ENCODE measurements at places on chromosomes 11 and 22.

- no peak for DNase-seq
These were observed 11.6 kb downstream of the OPCML start for GRCh38 chr11:133520707-133521106.

DNA sequence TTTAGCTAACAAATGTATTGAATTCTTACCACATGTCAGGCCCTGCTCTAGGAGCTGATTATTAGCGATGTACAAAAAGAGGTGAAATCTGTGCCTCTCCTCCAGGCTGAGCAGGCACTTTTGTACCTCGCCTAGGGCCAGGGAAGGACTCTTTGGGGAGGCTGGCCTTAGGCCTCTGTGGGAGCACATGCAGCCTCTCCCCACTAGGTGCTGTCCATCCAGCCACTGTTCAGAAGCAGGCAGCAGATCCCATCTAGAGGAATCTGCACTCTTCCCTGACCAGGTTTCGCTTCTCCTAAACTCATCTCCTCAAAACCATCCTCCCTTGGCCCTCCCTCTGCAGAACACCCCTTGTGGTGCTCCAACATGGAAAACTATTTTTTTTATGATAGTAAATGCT, 51.9 kb upstream of the WT1 start:
- DNase-seq, result no peak

GRCh38 chr11:84549217-84549616, 1077.9 kb downstream of the DLG2 start:
- DNase-seq, result no peak

DNA sequence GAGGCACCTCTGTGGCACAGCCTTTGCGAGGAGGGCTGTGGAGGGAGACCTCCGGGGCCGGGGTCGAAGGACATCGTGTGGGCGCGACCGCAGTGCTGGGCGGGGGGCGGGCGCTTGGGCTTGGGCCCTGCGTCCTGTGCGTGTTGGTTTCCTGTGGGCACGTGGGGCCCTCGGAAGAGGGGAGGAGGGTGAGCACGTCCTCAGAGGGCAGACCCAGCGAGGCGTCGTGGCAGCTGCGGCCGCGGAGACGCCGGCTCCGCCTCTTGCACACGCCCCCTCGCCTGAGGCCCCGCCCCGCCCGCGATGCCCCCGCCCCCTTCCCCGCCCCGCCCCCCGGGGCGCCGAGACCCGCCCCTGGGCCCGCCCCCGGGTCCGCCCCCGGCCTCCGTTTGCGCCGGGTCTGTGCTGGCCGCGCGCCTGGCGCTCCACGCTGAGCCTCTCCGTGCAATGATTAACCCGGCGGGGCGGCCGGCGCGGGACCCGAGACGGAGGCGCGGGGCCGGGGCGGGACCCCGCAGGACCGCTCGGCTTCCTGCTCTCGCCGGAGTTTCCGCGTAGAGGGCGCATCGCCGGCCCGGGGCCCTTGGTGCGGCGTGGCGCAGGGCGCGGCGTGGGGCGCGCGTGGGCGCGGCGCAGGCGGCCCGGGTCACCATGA, at the start of gene PRR5:
Gene PRR5, plus strand, starts transcription at position 381 of the 655 bp plus-strand sequence. Its CDS starts 271 bp downstream, at position 652.
- DNase-seq, result peak; percentile 82

DNA sequence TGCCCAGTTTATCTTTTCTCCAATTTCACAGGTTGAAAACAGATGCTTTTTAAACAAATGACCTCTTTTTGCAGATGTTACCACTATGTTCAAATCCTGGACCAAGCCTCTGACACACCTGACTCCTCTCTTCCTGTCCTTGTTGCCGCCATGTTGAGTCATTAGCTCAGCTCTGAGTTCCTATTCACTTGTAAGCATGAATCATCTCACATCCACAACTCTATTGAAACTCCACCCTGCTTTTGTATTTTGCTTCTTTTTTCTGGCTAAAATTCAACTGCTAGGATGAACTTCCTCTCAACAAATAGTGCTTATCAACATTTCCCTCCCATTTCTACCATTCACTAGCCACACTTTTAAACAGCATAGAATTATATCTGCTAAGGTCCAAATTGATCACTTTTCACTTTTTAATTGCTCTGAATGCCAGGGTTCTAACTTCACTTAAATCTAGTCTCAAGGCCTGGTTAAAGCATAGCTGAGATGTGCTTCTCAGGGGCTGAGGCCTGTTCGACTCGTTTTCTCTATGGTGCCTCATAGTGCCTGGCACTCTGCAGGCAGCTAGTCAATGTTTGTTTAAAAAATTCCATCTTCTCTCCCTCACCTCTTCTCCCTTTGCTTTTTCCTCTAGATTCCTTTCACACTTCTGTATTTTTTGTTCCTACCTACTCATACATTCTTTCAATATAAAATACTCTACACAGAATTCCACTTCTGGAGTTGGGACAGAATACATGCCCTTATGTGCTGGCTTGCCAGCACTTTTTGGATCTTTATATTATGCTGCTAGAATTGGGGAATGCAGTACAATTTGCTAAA, 3.9 kb downstream of the JOSD1 start:
- DNase-seq, result no peak

DNA sequence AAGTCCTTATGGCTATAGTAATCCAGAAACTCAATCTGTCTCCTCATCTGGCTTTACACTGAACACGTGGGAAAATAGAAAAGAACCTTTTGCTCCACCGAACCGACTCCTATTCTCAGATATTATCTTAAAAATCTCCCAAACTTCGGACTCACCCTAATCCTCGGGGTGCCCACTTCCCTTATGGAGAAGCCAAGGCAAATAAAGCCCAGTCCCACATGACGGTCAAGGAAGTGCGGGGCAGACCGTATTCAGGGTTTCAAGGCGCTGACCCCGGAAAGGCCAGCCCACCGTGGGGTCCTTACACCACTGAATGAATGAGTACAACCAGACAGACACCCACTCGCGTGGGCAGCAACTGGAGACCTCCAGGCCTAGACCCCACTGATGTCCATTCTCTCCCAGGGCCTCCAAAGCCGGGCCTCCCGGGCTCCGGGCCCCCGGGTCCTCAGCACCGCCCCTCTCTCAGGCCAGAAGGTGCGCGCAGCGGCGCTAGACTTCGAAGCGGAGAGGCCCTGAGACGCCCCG, 489 bp downstream of the NUP98 start:
- DNase-seq, result no peak

DNA sequence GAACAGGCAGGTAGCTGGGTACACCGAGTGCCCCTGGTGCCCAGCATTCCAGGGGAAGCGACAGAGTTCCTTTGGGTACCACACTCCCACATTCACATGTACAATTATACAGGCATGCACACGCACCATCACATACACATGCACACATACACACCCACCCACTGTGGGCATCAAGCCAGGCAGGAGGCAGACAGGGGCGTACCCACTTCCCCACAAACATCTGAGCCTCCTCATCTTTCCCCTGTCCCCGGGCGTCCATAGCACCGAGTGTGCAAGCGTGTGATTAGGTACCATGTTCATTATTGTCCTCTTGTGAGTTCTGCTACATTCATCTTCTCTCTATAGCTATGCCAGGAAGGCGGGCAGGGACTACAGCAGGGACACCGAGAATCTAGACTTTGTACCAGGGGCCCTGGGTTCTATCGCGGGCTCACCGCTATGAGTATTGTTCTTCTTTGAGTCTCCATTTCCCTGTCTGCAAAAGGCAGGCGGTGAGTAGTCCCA, 2.1 kb upstream of the CARD10 start:
- DNase-seq, result no peak

DNA sequence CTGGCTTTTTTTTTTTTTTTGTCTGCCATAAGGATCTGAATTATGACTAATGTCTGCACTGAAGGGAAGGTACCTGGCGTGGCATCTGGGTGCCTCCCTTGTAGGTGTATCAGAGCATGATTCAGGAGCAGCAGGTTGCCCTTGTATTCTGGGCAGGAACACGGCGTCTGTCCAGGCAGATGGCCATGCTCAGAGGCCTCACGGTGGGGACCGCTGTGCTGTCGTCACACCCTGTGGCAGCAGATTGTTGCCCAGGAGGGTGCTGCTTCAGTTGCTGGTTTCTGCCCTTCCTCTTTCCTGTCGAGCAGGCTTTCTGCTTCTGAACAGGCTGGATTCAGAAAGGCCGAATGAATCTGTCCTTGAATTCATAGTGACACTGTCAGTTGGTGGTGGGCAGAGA, 11.0 kb downstream of the ZNRF3 start:
- no peak for DNase-seq
